Activated T-cell treated with anti-CD3 and anti-CD28 coated beads, Interleukin-2, amount 50 U/mL, for 24 hours (primary cell): ENCODE measurements at places on chromosomes 13 and 19.

DNA sequence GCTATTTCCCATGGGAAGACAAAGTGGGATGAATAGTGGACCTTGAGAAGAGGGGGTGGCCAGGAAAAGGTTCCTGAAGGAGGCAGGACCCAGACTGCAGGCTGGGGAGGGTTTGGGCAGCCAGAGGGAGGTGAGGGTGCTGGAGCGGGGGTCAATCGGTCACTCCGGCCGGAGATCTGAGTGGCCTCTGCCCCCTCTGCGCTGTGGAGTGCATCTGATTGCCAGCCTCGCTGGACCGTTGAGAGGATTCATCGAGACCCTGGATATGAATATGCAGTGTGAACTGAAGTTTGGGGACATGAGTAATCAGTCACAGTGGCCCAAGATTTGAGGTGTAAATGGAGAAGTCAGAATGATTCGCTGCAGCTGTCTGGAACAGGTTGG is 5.5 kb upstream of the ZNF580 start:
- DNase-seq = no peak

DNA sequence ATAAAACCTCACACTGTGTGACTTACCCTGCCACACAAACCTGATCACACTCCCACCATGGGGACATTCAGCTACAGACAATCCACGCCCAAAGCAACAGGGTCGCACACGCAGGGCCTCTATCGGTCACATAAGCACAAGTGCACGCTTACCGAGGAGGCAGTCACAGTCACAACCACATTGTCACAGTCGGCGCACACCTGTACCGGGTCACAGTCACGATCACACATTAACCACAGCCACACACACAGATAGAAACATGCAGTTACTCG is 579 bp downstream of the ZNF566 start:
- DNase-seq = no peak

DNA sequence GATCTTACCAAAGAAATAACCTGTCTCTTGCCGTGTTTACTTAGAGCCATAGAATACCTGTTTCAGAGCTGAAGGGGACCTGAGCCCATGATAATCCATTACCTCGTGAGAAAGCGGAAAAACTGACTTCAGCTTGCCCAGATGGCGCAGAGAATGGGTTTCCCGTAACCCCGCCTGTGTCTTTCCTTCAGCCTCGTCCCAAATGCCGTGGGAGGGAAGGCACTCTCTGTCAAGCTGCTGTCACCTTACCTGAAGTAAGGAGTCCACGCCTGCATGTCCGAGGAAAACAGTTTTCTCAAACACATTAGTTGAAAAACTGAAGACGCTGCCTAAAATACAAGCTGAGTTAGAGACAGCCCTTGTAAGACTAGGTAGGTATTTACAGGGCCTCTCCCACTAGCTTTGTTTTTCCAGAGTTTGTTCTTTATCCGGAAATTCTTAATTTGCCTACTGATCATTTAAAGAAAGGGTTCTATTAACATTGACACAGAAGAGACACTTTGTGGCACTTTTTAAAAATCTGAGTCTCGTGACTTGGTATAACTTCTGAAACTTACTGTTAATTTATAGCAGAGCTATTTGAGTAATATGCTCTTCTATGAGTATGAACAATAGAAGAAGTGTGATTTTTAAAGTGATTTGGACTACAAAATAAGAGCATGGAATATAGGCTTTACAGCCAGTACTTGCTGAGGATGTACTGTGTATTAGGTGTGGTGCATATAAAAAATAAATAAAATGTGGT is 1.3 kb upstream of the INTS6 start:
- peak; percentile 70 for DNase-seq

GRCh38 chr19:16061943-16062342 is 14.4 kb upstream of the TPM4 start:
- DNase-seq = no peak

- peak; percentile 53 for DNase-seq
These were observed 28.1 kb downstream of the BRD4 start for GRCh38 chr19:15304140-15304705.

DNA sequence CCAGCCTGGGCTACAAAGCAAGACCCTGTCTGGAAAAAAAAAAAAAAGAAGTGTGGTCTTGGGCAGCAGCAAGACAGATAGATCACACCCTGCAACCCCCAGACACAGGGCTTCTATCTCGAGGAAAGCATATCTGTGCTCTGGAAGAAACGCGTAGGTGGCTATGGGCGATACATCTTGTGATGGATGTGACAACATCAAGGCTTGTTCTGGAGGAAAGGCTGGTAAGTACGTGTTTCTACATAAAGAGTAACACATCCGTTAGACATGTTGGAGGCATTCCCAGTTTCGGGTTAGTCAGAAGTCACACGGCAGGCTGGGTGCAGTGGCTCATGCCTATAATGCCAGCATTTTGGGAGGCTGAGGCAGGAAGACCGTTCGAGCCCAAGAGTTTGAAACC is 6.6 kb upstream of the DHDH start:
- DNase-seq = peak; percentile 41

- no peak for DNase-seq
These were observed 66.8 kb downstream of the IPO5 start for GRCh38 chr13:98020271-98020670.

DNA sequence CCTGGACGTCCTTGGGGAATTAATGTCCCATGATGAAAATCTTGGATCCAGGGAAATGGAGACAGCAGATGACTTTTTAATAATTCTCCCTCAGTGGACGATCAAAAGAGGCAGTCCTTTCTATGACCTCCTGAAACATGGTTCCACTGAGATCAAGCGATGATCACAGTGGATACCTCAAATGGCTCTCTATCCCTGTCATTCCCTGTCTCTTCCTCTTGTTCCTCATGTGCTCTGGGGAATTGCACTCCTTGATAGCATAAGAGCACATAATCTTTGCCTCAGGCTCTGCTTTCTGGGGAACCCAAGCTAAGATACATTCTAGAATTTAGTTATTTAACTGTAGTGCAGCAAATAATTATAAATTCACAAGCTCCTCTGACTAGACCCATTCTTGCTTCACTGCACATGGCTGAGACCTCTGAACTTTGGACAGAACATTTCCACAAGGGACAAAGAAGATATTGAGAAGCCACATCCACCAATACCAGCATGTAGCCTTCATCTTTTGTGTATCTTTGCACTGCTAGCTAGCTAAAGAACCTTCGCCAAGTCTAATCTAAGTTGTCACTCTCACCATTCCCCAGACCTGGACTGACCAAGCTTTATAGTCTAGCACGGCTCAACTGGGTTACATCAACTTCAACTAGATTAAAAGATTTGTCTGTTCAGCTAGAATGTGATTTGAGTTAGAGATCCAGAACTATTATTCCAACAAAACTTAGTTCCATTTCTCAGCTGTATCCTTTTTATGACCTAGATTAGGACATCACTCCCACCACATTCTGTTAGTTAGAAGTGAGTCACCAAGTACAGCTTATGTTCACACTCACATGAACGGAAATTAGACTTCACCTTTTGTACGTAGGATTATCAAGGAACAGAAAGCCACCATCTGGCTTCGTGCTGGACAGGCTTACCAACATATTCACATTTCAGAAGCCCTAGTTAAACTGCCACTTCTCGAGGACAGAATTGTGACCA is 142.7 kb downstream of the SUCLA2 start:
- DNase-seq = no peak

GRCh38 chr13:77918391-77919245 is at the start of gene EDNRB:
Gene EDNRB (minus strand): TSS chr13:77918831. CDS start chr13:77918573, 258 bp downstream.
- peak; percentile 29 for DNase-seq

GRCh38 chr19:11252665-11253355 is 9.5 kb downstream of the DOCK6 start:
- no peak for DNase-seq

DNA sequence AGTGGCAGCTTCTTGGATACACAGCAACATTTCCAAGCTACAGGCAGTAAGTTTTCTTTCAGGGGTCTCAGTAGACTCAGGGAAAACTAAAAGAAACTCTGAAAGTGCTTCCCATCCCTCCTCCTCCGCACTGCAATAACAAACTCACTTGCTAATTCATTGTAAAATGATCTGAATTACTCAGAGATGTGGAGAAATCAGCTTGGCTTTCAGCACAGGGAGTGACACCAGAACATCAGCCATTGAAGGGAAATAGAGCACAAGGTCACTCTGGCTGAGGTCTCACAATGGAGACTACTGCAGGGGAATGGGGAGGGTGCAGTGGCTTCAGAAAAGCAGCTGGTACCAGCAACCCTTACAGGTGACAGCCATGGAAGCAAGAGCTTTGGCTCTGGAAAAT is 137.3 kb upstream of the SERP2 start:
- DNase-seq = no peak

- no peak for DNase-seq
These were observed 45.9 kb downstream of the XPO4 start for GRCh38 chr13:20856650-20857049.

DNA sequence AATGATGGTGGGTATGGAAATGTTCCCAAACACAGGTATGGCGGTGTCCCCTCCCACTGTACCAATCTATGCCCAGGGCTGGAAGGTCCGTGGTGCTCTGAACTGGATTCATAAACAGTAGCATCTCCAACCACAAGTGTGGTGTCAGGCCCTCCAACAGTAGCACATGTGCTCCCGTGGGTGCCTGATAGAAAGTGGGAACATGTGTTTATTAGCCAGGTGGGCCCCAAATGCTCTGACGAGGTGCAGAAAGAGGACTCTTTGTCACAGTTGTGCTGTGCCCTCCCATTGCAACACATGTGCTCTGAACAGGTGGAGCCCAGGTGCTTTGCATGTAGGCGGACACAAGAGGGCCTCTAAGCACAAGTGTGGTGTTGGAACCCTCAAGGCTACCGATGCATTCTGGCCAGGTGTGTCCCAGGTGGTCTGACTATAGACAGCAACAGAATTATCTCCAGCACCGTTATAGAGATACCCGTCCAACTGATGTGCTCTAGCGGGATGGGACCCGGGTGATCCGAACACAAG is 75.4 kb upstream of the ZNF30 start:
- DNase-seq = no peak

GRCh38 chr13:41056194-41056593 is 5.1 kb upstream of the WBP4 start:
- DNase-seq = no peak

GRCh38 chr19:6138066-6138465 is 2.6 kb downstream of the ACSBG2 start:
- no peak for DNase-seq

- no peak for DNase-seq
These were observed 240.0 kb upstream of the SGCG start for GRCh38 chr13:22940736-22941135.

GRCh38 chr19:33377586-33378475 is 4.3 kb downstream of the CEBPG start:
- DNase-seq = no peak

DNA sequence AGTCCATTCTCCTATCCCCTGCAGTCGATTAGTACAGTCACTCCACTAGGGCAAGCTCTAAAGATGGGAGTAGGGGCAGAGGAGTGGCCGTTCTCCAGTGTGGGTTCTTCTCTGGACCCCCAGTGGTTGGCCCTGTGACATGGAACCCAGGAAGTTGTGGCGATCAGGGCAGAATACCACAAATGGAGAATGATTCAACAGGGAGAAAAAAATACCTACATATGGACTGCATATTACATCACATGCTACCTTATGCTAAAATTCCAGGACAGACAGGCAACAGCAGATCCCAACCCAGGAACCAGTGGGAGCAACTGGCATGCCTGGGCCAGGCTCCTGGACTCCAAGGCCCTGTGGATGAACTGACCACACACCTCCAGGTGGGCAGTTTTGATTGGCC is 20.4 kb downstream of the POU2F2 start:
- DNase-seq = no peak

- DNase-seq = peak; percentile 51
These were observed 8.3 kb downstream of the IFNL3 start for GRCh38 chr19:39236527-39236926.

DNA sequence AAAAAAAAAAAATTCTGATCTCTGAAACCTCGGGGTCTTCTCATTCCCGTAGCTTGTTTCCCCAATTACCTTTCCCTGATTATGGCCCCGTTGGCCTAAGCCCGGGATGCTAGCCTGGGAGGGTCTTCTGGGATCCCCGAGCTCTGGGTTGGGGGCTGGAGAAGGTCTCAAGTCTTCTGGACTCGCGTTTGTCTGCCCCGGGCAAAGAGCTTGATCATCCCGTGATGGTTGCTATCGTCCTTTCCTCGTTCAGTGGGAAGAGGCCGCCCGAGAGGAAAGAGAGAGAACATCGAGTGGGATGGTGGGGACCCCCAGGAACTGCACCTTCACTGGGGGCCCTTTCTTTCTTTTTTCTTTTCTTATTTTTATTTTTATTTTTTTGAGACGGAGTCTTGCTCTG is 2.4 kb downstream of the GNA15 start:
- no peak for DNase-seq

DNA sequence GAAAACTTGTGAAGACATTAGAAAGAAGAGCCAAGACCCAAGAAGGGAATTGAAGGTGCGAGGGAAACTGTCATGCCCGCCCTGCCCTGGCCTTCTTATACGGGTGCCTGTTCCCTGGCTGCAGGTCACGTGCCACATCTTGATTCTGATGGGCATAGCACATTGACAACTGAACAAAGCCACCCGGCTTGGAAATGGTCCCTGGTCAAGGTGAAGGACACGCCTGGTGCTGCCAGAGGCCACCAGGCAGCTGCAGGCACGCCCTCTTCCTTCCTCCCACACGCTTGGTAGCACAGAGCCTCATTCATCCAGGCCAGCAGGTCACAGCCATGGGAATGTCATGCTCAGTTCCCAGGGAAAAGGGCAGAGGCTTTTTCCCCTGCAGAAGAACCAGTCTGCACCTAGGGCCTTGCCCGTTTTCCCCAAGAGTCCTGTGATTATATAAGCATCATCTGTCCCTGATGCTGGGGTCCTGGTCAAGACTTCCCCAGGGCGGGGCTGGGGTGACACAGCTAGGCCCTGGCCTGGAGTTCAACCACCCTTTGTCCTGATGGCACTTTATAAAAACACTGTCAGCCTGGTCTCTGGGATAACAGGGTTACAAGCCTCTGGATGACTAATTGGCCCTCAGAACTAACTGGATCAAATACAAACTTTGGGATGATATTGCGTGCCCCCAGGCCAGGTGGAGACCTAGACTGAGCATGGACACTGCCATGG is 56.0 kb downstream of the CDADC1 start:
- no peak for DNase-seq

- DNase-seq = no peak
These were observed 5.3 kb upstream of the SUCLA2 start for GRCh38 chr13:48006396-48006795.

DNA sequence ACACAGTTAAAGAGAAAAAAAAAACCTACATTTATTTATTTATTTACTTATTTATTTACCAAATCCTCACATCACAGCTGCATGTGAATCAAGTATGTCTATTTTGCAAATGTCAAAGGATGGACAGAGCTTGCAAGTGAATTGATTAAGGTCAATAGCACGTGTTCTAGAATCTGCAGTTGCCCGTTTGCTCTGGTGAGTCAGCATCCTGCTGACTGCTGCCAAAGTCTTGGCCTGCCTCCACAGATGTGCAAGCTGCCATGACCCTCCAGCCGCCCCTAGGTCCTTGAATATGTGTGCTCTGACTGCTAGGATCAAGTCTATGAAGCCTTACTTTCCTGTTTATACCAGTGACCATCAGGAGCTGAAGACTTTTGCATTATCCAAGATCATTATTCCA is 320.6 kb downstream of the GPC5 start:
- DNase-seq = no peak

- DNase-seq = no peak
These were observed 741 bp upstream of the TUBGCP3 start for GRCh38 chr13:112588490-112589297.
